ENCODE measurements at places on chromosomes 1 and 21. TPM values are rescaled to one million over a fixed set of nuclear protein-coding genes. Genes with fewer than 3 reads are reported as not detected.

AMY2A gene
- total RNA-seq: not detected

CNR2 gene
- not detected for total RNA-seq

S1PR1 gene
- 85.3 TPM for total RNA-seq

ASAP3 gene
- total RNA-seq: 36.4 TPM

NBPF6 gene
- not detected for total RNA-seq

CLCNKB gene
- total RNA-seq: 2.5 TPM
